ENCODE measurements at places on chromosomes 4 and X. TPM values are rescaled to one million over a fixed set of nuclear protein-coding genes. Genes with fewer than 3 reads are reported as not detected.

GRCh38 chr4:40070387-40070786 lies 13.7 kb downstream of the N4BP2 start:
- no peak for DNase-seq

- DNase-seq = no peak
These were observed 158.9 kb upstream of the MAD2L1 start for GRCh38 chr4:120225527-120225926.

- no peak for DNase-seq
These were observed 19.3 kb upstream of the SLC9A7 start for GRCh38 chrX:46777971-46778810.

DNA sequence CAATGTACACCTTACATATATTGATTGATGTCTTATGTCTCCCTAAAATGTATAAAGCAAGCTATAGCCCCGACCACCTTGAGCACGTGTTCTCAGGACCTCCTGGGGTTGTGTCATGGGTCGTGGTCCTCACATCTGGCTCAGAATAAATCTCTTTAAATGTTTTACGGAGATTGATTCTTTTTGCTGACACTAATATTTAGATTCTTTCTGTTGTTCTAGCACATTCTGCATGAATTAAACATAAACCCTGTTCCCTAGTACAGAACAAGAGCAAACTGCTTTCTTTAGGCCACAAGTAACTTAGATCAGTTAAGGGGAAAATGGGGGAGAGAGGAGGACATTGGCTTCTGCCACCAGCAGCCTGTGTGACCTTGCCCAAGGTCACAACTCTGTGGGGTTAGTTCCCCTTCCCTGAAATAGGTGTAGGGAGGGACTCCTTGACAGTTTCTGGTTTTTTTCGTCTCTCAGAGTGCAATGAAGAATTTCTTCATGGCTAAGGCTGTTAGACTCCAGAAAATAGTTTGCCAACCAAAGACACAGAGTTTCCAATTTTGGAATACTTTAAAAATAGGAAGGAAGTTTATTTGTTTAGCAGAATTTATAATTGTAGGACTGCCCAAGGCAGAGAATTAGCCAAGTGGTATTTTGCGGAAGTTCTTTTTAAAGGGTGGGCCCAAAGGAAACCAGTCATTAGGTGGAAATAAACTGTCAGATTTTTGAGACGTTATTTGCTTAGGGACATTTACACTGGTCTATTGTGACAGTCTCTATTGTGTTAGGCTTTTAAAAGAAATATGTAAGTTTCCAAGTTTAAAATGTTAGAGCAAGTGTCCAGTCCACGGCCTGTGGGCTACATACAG lies 29.4 kb downstream of the PTTG2 start:
- no peak for DNase-seq

GRCh38 chrX:53481816-53482465 lies 47.8 kb upstream of the HSD17B10 start:
- peak; percentile 79 for DNase-seq

Gene THAP9
- total RNA-seq = 0.33 TPM

Gene RS1
- total RNA-seq = not detected

Measured in body of pancreas (tissue), 4 donors.